B cell (primary cell): ENCODE measurements at places on chromosomes 6 and 20. TPM values are rescaled to one million over a fixed set of nuclear protein-coding genes. Genes with fewer than 3 reads are reported as not detected.

DNA sequence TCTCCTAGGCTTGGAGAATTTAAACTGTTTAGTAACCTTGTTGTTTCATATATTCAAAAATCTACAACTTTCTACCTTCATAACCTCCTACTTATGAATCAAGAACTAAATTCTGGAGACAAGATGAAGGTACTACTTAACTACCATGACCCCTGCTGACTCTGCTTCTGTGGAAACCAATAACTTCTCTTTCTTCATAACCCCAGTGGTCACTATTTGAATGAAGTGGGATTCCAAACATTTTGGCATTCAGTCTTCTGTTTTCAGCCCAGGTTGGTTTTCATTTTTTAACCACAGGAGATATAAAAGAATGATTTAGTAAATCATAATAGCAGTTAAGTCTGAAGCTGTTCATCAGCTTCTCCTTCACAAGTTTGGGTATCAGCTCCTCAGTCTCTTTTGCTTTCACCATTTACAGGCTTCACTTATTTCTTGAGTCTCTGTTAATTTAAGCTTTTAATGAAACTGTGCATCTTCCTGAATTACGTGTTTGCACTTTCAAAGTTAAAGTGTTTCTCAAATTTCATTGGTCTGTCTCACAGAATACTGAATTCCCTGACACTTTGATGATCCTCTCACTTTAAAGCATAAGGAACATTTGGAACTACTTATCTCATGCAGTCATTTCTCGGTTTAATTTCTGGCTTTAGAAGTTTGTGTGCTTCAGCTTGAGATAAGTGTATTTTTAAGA lies 9.5 kb downstream of the SENP6 start:
- no peaks in the 10 kb centered on the region for H3K27me3 ChIP-seq
- H3K4me1 ChIP-seq = peaks cover 64% of the 10 kb centered on the region
- DNase-seq = no peak
- H3K27ac ChIP-seq = no peak overlapping the region
- H3K36me3 ChIP-seq = no peaks in the 10 kb centered on the region

- H3K36me3 ChIP-seq = peaks cover 2% of the 10 kb centered on the region
- no peak overlapping the region for H3K27ac ChIP-seq
- no peaks in the 10 kb centered on the region for H3K4me1 ChIP-seq
- DNase-seq = no peak
- H3K27me3 ChIP-seq = no peaks in the 10 kb centered on the region
- no peak overlapping the region for H3K4me3 ChIP-seq
Observed at GRCh38 chr6:150991487-150991886, 126.0 kb downstream of the MTHFD1L start.

GRCh38 chr6:139981768-139982181 lies 607.3 kb upstream of the CITED2 start:
- no peak overlapping the region for H3K27ac ChIP-seq
- H3K27me3 ChIP-seq = no peaks in the 10 kb centered on the region
- H3K36me3 ChIP-seq = no peaks in the 10 kb centered on the region
- H3K4me1 ChIP-seq = peaks cover 2% of the 10 kb centered on the region
- DNase-seq = no peak
- no peak overlapping the region for H3K4me3 ChIP-seq

DNA sequence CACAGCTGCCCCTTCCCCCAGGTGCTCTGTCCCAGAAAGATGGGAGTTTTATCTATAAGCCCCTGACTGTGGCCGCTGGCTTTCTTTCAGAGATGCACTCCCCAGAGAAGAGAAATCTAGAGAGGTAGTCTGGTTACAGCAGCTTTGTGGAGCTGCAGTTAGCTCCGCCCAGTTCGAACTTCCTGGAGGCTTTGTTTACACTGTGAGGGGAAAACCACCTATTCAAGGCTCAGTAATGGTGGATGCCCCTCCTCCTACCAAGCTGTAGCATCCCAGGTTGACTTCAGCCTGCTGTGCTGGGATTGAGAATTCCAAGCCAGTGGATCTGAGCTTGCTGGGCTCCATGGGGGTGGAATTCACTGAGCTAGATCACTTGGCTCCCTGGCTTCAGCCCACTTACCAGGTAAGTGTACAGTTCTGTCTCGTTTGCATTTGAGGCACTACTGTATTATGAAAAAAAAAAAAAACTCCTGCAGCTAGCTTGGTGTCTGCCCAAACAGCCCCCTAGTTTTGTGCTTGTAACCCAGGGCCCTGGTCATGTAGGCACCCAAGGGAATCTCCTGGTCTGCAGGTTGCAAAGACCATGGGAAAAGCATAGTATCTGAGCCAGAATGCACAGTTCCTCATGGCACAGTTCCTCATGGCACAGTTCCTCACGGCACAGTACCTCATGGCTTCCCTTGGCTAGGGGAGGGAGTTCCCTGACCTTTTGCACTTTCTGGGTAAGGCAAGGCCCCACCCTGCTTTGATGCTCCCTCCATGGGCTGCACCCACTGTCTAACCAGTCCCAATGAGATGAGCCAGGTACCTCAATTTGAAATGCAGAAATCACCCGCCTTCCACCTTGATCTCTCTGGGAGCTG lies 275.0 kb downstream of the CENPW start:
- DNase-seq = no peak
- no peak overlapping the region for H3K4me3 ChIP-seq
- no peaks in the 10 kb centered on the region for H3K27me3 ChIP-seq
- no peak overlapping the region for H3K27ac ChIP-seq

GRCh38 chr6:74408844-74409243 lies 712.8 kb downstream of the CD109 start:
- no peak for DNase-seq
- H3K36me3 ChIP-seq = no peaks in the 10 kb centered on the region
- H3K27me3 ChIP-seq = no peaks in the 10 kb centered on the region
- H3K4me1 ChIP-seq = no peaks in the 10 kb centered on the region
- no peak overlapping the region for H3K4me3 ChIP-seq
- H3K27ac ChIP-seq = no peak overlapping the region

DNA sequence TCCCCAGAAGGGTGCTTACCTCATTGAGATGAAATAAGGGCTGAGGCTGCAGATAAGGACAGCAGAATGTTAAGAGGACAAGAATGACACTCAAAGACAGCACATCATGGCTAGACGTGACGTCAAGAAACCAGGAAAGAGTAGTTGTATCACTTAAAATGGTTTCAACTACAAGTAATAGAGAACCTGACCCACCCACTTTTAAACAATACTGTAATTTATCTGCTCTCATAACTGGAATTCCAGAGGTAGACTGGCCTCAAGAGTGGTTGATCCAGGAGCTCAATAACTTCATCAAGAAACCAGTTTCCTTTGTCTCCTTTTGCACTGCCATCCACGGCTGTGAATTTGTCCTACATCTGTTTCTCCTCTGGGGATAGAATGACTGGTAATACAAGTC lies 187.1 kb downstream of the EYA4 start:
- H3K27ac ChIP-seq = no peak overlapping the region
- no peak overlapping the region for H3K4me3 ChIP-seq
- H3K36me3 ChIP-seq = no peaks in the 10 kb centered on the region
- no peak for DNase-seq
- no peaks in the 10 kb centered on the region for H3K27me3 ChIP-seq

DNA sequence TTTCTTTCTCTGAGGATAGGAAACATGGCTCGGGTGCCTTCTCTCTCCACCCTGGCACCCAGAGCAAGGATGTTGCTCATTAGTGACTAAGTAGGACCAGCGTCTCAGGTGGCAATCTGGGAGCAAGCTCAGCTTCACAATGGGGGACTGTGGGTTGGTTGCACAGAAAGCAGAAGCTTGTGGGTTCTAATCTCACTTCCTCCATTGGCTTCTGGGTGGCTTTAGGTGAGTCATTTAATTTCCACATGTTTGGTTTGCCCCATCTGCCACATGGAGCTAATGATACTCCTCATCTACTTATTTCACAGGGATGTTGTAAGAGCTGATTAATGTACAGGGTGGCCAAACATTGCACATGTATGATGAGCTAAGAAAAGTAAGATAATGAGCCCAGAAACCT lies 54.8 kb upstream of the AKIRIN2 start:
- no peak overlapping the region for H3K4me3 ChIP-seq
- peak; percentile 86 for DNase-seq
- no peaks in the 10 kb centered on the region for H3K27me3 ChIP-seq

GRCh38 chr6:63862486-63863198 lies 227.0 kb downstream of the PHF3 start:
- no peak overlapping the region for H3K27ac ChIP-seq
- no peaks in the 10 kb centered on the region for H3K4me1 ChIP-seq
- H3K36me3 ChIP-seq = no peaks in the 10 kb centered on the region

- H3K4me1 ChIP-seq = peaks cover 16% of the 10 kb centered on the region
- H3K27me3 ChIP-seq = no peaks in the 10 kb centered on the region
- H3K4me3 ChIP-seq = no peak overlapping the region
Observed at GRCh38 chr6:161134550-161135298, 139.1 kb downstream of the AGPAT4 start.

The STX11 gene
- total RNA-seq = 10.3 and 11.6 TPM in 2 replicates

DNA sequence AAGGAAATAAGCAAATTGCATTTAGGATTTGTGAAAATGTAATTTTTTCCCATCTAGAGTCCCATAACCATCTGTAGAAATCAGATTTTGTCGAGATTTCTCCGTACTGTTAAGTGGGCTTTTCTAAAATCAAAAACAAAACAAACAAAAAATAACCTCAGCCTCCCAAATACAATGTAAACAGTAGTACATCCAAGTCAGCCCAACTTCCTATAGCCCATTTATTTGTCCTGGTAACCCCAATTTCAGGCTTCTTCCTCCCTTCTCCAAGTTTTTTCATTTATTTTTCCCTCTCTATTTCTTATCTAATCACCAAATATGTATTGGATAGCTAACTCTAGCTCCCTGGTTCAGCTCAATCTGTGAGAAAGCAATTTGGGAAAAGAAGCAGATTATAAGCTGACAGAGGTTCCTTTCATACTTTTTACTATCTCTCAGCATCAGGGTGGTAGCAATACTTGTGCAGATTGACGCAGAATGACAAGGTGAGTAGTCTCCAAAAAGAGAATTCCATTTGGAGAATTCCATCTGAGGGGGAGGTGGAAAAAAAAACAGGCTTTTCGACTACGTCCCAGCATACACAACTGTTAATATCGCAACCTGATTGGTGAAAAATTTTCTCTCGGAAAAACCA lies 132.6 kb upstream of the BTN3A2 start:
- peaks cover 13% of the 10 kb centered on the region for H3K4me1 ChIP-seq
- H3K4me3 ChIP-seq = peak overlapping the region; percentile 70
- peak overlapping the region; percentile 86 for H3K27ac ChIP-seq
- no peaks in the 10 kb centered on the region for H3K36me3 ChIP-seq
- no peaks in the 10 kb centered on the region for H3K27me3 ChIP-seq

DNA sequence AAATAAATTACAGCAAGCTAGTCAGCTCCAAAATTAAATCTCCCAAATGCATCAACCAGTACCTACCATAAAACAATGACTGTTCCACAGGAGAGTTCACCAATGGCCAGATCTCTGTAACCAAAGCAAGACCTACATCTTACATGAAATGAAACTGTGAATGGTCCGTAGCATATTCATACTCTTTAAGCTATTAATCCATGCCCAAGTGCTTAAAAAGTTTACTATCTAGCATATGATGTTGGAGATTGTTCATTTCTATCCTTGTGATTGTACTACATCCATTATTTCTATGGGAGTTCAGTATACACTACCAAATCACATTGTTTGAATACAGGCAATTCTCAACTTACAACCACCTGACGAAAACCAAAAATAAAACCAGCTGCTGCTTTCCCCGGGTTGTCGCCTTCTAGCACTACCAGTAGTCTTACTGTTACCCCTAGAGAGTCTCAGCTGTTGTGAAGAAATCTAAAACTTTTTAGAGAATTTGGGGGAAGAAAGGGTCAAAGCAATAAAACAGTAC lies 38.0 kb downstream of the HIVEP2 start:
- H3K4me3 ChIP-seq = peak overlapping the region; percentile 6
- H3K36me3 ChIP-seq = no peaks in the 10 kb centered on the region
- DNase-seq = peak; percentile 52
- peak overlapping the region; percentile 36 for H3K27ac ChIP-seq
- H3K4me1 ChIP-seq = peaks cover 20% of the 10 kb centered on the region
- no peaks in the 10 kb centered on the region for H3K27me3 ChIP-seq

The RIN2 gene
- 0.27 and 0.32 TPM in 2 replicates for total RNA-seq

- H3K36me3 ChIP-seq = no peaks in the 10 kb centered on the region
- no peaks in the 10 kb centered on the region for H3K27me3 ChIP-seq
- H3K27ac ChIP-seq = no peak overlapping the region
- no peaks in the 10 kb centered on the region for H3K4me1 ChIP-seq
- DNase-seq = peak; percentile 5
Observed at GRCh38 chr6:53943395-53943794, 148.6 kb downstream of the LRRC1 start.
